ENCODE measurements at places on chromosomes 2 and 18.

DNA sequence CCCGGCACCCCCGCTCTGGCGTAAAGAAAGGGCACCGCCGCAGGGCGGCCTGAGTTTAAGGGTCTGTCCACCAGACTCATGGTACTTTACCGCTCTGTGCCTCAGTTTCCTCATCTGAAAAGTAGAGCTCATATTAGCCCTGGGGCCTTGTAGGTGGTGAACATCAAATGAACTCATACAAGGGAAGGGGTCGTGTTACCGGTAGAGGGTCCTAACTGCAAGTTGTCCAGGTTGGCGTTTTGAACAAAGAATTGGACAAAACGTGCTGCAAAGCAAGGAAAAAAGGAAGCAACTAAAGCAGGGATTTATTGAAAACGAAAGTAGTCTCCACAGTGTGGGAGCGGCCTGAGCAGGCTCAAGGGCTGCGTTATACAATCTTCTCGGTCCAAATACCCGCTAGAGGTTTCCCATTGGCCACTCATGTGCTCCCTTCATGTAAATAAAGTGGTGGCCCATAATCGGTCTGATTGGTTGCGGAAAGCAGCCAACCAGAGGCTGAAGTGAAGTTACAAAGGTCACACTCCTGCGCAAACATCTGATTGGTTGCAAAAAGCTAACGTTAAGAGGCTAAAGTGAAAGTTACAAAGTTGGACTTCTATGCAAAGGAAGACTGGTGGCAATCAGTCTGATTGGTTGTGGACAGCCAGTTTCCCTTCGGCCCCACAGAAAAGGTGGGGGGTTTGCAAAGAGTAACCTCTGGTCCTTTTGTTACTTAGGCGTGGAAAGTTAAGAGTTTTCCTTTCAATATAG lies 80.7 kb upstream of the LDLRAD4 start:
- DNase-seq, result peak; percentile 91

DNA sequence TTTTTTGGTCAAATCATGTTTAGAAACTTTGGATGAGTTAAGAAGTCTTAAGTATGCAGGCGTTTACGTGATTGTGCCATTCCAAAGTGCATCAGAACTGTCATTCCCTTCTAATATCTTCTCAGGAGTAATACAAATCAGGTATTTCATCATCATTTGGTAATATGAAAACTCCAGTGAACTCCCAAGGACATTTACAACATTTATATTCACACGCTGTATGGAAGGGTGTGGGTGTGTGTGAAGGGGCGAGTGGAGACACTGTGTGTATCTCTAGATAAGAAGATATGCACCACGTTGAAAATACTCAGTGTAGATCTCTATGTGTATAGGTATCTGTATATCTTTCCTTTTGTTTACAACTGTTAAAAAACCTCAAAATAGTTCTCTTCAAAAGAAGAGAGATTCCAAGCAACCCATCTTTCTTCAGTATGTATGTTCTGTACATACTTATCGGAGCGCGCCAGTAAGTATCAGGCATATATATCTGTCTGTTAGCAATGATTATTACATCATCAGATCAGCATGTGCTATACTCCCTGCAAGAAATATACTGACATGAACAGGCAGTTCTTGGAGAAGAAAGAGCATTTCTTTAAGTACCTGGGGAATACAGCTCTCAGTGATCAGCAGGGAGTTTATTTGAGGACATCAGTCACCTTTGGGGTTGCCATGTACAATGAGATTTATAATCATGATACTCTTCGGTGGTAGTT lies 29.3 kb downstream of the COX7A2L start:
- no peak for DNase-seq

- no peak for DNase-seq
Observed at GRCh38 chr2:159052157-159052601, 83.7 kb downstream of the TANC1 start.

DNA sequence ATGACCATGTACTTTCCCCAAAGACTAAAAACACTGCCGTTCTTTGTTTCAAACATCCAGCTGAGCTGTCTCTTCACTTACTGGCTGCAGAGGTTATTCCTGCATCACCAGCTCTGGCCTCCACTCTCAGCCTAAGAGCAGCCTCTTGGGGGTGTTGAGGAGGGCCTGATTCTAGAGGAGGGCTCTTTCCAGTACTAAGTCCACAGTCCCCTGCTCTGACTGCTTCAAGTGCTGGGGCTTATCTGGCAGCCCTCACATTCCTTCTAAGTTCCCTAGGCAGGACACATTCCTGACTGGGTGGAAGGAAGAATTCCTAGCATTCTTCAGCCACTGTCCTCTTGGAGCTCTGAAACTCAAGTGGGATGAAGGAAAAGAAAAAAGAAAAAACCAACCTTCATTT lies 32.9 kb upstream of the EHBP1 start:
- no peak for DNase-seq

DNA sequence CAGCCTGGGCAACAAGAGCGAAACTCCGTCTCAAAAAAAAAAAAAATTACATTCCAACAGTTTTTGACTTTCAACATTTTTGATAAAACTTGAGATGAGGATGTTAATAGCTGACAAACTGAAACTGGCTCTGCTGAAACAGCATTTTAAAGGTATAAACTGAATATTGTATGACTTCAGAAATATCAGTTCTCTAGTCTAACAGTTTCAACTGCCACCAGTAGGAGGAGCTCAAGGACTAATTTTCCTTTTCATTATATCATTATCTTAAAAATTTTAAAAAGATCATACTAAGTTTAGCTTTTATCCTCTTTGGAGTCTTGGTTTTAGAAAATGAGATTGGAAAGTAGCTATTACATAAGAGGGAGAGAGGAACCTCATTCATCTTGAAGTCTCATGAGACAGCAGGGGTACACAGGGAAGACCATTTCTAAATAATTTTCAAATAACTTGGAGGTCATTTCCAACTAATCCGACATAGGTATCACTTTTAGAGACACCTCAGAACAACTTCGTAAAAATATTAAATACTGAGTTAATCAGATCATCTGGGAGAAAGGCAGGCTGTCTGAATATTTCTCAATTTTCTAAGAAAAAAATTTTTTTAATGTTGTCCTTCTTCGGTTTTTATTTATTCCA lies 37.6 kb upstream of the MCM6 start:
- peak; percentile 20 for DNase-seq

GRCh38 chr2:45869165-45869501 lies 217.7 kb downstream of the PRKCE start:
- no peak for DNase-seq

GRCh38 chr2:12448846-12449505 lies 267.8 kb upstream of the TRIB2 start:
- DNase-seq, result no peak

GRCh38 chr2:200221055-200221955 lies 85.2 kb upstream of the SPATS2L start:
- no peak for DNase-seq

DNA sequence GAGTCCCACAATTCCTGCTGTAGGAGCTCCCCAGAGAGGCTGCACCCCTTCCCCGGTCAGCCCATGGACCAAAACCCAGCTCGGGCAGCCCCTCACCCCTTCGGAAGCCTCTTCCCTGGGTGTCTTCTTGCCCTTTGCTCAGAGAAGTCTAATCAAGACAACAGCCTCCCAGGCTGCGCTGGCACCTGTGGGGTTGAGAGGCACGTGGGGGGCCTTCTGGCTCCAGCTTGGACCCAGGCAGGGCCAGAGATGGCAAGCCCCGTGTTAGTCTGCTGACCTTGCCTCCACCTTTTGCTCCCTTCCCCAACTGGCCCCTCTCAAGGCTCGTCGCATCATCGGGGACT lies 10.4 kb downstream of the SLC4A3 start:
- DNase-seq, result no peak

GRCh38 chr18:21704603-21705364 lies at the start of gene ABHD3:
TSS of gene ABHD3 (minus strand) at chr18:21704774. CDS start at chr18:21704665, 109 bp downstream.
- DNase-seq, result peak; percentile 90

GRCh38 chr2:197827618-197828017 lies 23.2 kb downstream of the PLCL1 start:
- DNase-seq, result no peak

- no peak for DNase-seq
Observed at GRCh38 chr2:128346291-128347170, 27.9 kb upstream of the HS6ST1 start.

GRCh38 chr2:237065071-237065377 lies 20.7 kb upstream of the COPS8 start:
- DNase-seq, result no peak

DNA sequence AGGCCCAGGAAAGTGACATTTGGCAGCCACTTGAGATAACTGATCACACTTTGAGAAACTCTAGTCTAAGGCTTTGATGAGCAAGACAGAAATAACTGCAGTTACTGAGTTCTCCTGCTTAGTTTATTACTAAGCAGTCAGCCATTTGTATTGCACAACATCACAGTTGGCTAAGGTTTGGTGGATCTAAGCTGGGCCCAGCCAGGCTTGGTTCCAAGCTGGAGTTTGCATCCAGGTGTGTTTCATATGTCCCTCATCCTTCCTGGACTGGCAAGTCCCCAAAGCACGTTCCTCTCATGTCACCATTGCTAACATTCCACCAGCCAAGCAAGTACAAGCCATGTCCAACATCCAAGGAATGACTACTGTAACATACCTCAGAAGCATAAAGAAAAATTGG lies 71.3 kb upstream of the ZNF532 start:
- no peak for DNase-seq

GRCh38 chr2:99607454-99607853 lies 117.6 kb upstream of the REV1 start:
- no peak for DNase-seq

DNA sequence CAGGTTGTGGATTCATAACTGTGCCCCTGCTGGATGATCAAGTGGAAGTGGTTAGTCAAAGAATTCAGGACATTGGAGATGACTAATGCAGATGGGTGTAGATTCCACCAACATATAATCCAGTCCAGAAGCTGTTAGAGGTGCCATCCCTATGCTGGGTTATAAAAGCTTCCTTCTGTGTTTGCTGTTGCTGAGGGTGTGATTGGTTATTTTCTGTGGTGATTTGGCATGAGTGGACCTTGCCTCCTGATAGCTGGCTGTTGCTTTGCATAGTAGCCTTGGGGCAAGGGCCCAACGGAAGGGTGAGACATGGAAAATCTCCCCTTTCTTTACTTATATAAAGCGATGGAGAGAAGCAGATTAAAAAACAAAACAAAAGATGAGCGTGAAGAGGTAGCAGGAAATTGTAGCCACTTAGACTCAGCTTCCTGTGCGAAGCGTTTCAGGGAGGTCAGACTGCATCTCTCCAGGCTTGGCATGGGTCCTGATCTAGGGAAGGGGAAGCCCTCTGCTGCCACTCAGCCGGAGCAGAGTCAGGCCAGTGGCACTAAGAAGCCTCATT lies 190.4 kb downstream of the FMNL2 start:
- DNase-seq, result no peak
